ENCODE measurements at places on chromosomes 11 and 22. TPM values are rescaled to one million over a fixed set of nuclear protein-coding genes. Genes with fewer than 3 reads are reported as not detected.

HEPN1 gene
- not detected for total RNA-seq

JHY gene
- total RNA-seq: 1.3 TPM

DNA sequence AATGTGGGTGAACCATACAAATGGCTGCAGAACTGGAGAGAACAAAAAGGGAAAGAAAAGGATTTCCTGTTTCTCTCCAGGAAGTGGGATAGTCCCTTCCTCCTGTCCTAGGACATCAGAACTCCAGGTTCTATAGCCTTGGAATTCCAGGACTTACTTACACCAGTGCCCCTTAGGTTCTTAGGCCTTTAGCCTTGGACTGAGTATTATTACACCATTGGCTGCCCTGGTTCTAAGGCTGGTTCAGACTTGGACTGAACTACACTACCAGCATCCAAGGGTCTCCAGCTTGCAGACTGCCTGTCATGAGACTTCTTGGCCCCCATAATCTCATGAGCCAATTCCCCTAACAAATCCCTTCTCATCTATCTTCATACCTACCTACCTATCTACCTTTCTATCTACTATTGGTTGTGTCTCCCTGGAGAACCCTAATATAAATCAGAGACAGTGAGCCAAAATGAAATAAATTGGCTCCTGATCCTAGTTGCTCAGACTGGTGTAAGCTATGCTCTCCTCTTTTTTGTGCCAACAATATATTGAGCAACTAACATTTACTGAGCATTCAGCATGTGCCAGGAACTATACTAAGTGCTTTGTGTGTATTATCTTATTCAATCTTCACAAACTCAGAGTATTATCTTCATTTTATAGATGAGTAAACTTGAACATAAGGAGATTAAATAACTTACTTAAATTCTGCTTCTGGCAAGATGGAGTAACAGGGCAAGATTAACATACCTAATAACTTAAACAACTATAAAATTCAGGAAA lies 303.7 kb downstream of the TTC28 start:
- no peak for DNase-seq

DNA sequence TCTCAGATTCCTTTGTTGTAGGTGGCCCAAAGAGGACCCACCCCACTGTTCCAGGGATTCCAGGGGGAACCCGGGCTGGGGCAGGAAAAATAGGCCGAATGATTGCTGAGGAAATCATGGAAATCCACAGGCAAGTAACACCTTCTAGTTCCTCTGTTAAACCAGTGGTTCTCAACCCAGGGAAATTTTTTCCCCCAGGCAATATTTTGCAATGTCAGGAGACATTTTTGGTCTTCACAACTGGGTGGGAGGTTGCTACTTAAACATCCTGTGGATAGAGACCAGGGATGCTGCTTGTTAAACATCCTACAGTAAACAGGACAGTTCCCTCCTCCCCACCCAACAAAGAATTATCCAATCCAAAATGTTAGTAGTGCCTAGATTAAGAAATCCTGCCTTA lies 84.7 kb downstream of the BTBD10 start:
- no peak for DNase-seq

- no peak for DNase-seq
Observed at GRCh38 chr22:44202261-44202789, 21.6 kb downstream of the PARVG start.

GRCh38 chr22:49657275-49657973 lies 170.2 kb downstream of the BRD1 start:
- DNase-seq: peak; percentile 89

C11orf87 gene
- total RNA-seq: 0.03 TPM

DNA sequence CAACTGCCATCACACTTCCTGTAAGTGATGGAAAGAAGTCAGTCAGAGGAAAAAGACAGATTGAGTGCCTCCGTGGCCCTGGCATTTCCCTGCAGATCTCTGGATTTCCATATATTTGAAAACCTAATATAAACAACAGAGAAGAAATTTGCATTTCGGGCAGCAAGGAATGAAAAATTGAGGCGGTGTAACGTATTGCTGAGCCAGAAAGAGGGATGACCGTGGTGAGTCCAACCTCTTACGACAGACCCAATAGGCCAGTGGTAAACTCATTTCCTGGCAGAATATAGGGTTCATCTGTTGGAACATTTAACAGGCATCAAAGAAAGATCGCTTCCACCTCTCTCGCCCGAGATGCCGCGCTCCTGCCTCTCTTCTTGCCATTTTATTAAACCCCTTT lies 336.5 kb downstream of the MIAT start:
- DNase-seq: no peak

GRCh38 chr11:65404210-65404609 lies 17.8 kb downstream of the FRMD8 start:
- no peak for DNase-seq

- DNase-seq: no peak
Observed at GRCh38 chr11:86902345-86902744, 52.9 kb downstream of the FZD4 start.

PRR33 gene
- 0.75 TPM for total RNA-seq

DNA sequence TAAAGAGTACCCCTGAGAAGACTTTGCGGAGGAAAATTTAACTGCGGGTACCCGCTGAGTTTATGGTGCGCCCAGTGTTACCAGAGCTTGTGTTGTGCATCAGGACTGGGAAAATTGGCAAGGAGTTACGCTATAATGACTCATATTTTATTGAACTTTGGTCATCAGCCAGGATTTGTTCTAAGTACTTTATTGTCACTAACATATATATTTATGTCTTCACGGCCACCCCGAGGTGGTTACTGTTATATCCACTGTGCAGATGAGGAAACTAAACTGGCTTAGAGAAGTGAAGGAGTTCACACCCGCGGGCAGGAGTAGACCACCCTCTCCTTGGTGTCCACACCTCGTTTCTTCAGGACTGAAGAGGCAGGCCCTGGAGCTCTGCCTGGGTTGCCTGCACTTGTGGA lies 667 bp downstream of the ACCS start:
- no peak for DNase-seq

RGL4 gene
- 0.24 TPM for total RNA-seq

TRIM49C gene
- total RNA-seq: not detected

GRCh38 chr11:84408946-84409411 lies 1122.8 kb upstream of the CCDC90B start:
- DNase-seq: no peak

LDHA gene
- 329 TPM for total RNA-seq

MS4A7 gene
- 8.2 TPM for total RNA-seq

GRCh38 chr22:49678137-49678841 lies 149.4 kb downstream of the BRD1 start:
- DNase-seq: no peak

- DNase-seq: no peak
Observed at GRCh38 chr11:66600631-66601233, 7.7 kb downstream of the CCS start.

MFNG gene
- total RNA-seq: 5.3 TPM

- DNase-seq: no peak
Observed at GRCh38 chr11:89487016-89487415, 4.2 kb downstream of the NOX4 start.

DNA sequence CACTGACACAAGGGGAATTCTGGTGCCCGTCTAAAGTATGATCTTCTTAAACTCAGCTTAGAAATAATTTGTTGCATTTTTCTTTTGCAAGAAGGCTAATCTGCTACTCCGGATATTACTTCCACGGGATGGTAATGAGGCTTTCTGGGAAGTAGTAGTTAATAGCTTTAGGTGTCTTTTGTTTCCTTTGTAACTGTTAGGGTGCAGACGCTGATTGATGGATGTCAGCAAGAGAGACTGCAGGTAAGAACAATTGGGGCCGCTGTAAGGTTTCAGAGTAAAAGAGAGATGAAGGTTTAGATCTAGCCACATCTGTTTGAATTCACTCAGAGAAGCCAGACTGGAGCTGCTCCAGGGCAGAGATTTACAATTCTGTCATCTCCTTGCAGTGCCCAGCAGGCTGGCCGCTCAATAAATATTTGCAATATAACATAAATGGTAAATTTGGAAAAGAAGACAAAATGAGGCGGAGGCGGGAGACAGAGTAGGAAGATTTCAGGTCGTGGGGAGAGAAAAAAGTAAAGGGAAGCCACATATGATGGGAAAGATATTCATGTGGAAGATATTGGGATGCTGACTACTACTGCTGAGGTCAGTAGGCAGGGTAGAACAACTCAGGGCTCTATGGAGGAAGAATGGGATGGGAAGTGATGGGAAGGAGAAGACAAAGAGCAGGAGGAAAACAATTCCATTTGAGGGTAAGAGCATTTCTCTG lies 320.5 kb downstream of the AASDHPPT start:
- no peak for DNase-seq

DNA sequence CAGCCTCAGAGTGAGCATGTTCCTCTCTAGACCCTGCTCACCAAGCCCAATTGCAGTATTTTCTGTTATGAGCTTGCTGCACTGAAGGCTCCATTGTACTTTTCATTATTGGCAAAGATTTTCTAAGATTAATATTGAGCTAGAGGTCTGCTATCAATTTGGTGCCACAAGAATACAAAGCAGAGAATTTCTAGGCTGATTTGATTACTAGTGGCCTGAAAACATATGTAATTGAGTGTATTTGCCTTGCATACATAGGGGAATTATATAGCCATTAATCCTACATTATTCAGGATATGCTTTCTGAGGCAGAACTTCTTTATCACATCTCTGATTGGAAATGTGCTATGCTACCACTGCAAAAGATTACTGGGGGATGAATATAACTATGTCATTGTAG lies 322.9 kb upstream of the ZC3H12C start:
- no peak for DNase-seq

DNA sequence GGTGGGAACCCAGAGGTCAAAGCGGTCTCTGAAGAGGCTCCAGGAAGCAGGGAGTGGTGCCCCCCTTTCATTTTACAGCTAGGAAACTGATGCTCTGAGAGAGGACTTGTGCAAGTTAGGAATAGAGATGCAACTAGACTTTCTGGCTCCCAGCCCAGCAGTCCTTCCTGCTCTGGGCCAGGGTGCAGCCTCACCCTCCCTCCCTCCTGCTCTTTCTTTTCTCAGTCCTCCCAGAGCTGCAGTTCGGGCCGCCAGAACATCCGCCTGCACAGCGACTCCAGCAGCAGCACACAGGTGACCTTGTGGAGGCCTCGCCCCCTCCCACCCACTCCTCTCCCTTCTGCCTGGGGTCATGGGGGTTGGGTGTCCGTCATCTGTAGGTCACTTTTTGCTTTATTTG lies 51.5 kb downstream of the LHFPL7 start:
- peak; percentile 85 for DNase-seq

DNA sequence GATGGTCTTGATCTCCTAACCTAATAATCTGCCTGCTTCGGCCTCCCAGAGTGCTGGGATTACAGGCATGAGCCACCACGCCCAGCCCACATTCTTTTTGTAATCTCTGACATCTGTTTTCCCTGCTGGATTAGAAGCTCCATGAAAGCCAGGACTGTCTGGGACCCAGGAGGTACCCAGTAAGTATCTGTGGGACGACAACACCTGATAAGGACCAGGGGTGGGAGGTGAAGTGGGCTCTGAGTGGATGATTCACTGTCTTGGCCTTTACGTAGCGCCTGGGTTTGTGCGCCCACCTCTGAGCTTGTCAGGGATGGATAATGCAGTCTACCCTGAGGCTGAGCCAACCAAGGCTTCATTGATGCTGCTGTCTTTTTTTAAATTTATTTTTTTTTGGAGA lies 118.8 kb downstream of the ABTB2 start:
- DNase-seq: peak; percentile 15

- DNase-seq: no peak
Observed at GRCh38 chr22:39988386-39989114, 6.2 kb upstream of the FAM83F start.

DNA sequence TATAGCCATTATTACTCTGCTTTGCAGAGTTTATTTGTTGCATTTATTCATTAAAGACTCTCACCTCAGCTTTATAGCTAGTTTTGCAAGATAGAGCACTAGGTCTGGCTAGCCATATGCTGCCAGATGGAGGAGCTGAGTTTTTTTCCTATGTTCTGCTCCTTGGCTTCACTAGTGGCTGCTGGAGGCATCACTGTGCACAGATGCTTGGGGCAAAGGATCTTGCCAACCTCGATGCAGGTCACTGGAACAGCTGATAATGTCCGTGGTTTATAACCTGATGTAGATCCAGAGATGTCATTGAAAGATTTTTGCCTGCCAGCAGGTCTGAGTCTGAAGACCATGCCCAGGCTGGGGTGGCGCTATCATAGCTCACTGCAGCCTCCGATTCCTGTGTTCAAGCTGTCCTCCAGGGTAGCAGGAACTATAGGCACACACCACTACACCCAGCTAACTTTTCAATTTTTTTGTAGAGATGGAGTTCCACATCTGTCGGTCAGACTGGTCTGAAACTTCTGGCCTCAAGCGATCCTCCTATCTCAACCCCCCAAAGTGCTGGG lies 63.2 kb downstream of the PACS1 start:
- DNase-seq: no peak

VWCE gene
- total RNA-seq: 0.59 TPM

DNA sequence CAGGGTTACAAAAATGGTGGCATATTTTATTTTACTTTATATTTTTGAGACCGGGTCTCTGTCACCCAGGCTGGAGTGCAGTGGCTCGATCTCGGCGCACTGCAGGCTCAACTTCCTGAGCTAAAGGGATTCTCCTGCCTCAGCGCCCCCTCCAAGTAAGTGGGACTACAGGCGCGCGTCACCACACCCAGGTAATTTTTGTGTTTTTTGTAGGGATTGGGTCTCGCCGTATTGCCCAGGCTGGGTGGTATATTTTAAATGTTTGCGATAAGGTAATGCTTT lies 652 bp upstream of the FOSL1 start:
- no peak for DNase-seq

DNA sequence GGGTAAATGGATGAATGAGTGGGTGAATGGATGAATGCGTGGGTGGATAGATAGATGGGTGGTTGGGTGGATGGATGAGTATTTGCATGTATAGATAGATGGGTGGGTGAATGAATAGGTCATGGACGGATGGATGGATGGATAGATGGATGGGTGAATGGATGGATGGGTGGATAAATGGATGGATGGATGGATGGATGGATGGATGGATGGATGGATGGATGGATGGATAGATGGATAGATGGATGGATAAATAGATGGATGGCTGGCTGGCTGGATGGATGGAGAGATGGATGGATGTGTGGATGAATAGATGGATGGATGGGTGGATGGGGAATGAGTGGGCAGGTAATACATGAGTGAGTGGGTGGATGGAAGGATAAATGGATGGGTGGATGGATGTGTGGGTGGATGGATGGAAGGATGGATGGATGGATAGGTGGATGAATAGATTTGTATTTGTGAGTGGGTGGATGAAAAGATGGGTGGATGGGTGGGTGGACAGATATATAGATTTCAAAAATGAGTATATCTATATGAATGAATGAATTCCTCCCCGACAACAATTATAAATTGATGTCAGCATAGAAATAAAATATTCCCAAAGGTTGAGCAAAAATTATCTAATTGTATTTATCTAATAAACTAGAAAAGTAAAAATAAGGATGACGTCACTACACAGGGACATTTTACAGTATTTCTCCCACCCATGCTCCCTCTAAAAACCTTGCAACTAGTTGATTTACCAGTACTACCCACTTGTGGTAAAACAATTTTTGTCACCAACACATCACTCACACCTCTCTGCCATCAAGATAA lies 563 bp upstream of the CRTAM start:
- DNase-seq: no peak

- no peak for DNase-seq
Observed at GRCh38 chr11:118088531-118088930, 1.8 kb upstream of the SMIM35 start.

- DNase-seq: no peak
Observed at GRCh38 chr22:43564859-43565258, 153.0 kb downstream of the MPPED1 start.

GRCh38 chr11:74980634-74981033 lies 8.1 kb upstream of the NEU3 start:
- no peak for DNase-seq

APBB1 gene
- total RNA-seq: 72.0 TPM

GRCh38 chr11:2097356-2097997 lies 41.7 kb downstream of the IGF2 start:
- peak; percentile 80 for DNase-seq

All from cardiac septum (tissue), 1 donor.